Small intestine (tissue), 16 donors: ENCODE measurements at places on chromosomes 3 and 15. TPM values are rescaled to one million over a fixed set of nuclear protein-coding genes. Genes with fewer than 3 reads are reported as not detected.

DNA sequence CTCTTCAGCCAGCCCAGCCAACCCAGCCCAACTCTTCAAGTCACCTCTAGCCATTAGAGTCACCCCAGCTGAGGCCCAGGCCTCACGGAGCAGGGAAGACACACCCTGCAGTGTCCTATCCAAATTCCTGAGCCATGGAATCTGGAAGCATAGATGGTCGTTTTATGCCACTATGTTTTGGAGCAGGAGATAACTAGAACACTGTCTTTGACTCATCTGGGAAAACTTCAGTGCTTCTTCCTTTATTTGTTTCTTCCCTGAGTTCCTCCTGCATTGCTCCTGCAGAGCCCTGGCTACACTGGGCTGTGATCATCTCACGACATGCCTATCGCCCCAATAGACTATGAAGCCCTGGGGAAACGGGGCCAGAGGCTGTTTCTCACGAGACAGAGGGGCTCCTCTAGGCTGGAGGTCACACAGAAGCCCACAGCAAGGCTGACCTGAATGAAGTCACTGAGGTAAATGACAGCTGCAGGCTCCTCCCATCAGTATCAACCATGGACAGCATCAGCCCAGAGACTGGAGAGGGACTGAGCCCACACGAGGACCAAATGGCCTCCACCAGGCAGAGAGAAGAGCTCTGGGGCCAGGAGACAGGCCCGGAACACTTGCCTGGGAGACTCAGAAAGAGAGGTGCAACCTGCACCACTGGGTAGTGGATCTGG lies 22.7 kb downstream of the CRABP1 start:
- no peak for DNase-seq

Gene THAP10
- polyA plus RNA-seq: 1.1 TPM

- no peak for DNase-seq
Observed at GRCh38 chr3:175386630-175387029, 527.5 kb downstream of the NAALADL2 start.

Gene CATSPER2
- 29.7 TPM for polyA plus RNA-seq

DNA sequence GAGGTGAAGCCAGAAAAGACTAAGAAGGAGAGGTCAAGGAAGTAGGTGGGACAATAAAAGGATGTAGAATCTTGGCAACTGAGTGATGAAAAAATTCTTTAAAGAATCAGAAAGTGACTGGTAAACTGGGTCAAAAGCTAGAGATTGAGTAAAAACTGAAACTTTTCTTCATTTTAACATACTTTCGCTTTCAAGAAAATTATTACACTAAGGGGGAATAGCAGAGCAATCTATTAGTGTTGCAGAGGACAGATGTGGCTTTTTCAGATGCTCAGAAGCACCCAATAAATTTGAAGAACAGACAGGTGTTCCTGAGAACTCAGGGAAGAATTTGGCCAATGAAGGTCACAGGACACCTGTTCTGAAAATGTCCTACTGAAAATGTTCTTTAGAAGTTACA lies 805.4 kb upstream of the ALCAM start:
- DNase-seq: no peak

Gene MYO5C
- 17.9 TPM for polyA plus RNA-seq

DNA sequence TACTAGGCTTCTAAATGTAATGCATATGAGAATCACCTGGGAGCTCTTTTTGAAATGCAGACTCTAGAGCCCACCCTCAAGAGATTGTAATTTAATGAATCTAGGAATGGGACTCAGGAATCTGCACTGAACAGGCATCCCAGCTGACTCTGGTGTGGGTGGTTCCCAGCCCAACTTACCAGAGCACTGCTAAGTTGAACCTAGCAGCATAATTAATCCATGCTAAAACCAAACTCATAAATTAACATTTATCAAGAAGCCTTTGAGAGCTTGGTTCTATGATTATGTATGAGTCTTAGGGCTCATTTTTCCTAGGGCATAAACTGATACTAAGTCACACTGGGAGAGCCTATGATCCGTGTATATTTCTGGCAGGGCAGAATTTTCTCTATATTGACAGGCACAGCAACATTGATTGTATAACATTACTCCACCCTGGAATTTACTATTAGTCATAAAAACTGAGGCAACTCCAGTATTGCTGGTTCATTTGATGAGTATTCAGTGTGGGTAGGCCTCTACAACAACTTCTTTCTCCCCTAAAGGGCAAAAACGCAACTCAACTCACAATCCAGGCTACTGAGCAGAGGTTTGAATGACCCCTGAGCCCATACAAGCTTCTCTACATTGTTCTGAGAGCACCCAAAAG lies 10.7 kb upstream of the CSTA start:
- peak; percentile 42 for DNase-seq

DNA sequence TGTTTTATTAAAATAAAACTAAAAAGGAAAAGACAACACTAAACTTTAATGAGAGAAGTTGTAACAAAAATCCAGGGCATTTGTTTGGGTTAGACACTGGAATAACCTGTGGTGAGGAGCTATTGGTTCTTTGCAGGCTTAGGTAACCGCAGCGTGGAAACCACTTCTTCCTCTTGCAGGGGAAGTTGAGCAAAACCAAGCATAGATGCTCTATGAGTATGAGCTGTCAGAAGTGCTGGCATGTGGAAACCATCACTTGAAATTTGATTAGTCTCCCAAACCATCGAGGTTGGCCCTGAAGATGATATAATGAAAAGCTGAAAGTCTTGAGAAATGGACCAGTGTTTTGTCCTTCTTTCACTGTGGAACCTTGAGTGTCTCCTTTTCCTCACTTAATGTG lies 127.1 kb upstream of the RBMS3 start:
- DNase-seq: no peak

Gene SLC6A20
- 27.1 TPM for polyA plus RNA-seq

DNA sequence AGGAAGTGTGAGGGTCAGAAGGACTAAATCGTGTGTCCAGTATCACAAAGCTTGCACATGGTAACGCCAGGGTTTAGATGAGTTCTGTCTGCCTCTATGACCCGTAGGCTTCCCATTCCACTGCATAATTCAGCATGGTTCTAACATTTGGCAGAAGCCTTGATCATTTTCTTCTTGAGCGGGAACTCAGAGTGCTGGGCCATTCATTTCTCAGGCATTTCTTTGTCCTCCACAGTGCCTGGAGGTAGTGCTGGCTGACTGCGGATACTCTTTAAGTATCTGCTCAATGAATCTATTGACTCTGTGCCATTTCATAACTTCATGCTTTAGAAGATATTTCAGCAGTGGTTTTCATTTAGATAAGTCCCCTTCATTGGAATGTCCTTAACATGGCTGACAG lies 370.2 kb downstream of the EPHB1 start:
- DNase-seq: no peak

DNA sequence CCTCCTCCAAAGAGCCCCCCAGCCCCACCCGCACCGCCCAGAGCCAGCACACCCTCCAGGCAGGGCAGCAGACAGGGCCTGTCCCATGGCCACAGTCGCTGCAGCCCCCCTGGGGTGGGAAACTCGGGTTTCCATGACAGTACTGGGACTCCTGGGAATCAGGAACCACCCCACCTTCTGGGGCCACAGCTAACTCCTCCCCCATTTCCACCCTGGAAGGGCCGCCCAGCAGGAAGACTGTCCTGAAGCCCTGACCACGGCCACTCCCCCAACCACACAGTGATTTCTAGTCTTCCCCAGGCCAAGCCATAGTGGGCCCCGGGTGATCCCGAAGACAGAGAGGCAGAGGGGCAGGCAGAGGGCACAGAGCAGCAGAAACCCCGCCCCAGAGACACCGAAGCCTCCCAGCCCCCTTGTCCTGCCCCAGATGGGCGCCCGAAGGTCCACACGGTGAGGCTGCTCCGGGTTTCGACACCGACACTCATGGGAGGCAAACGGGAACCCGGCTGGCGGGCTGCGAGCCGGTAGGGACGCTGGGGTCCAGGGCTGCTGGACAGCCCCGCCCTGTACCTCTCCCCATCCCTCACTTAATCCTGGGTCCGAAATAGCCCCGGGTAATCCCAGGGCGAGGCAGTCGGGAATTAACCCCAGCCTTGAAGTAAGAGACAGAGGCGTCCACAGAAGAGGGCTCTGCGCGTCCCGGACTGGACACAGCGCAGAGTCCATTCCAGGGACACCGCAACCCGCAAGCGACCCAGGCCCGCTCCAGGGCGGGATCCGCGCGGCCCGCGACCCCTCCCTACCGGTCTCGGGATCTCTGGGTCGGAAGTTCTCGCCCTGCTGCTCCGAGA lies 138.4 kb downstream of the NUP210 start:
- no peak for DNase-seq

GRCh38 chr15:34795267-34796081 lies at the start of gene ACTC1:
Gene ACTC1, minus strand, starts transcription at chr15:34795549. Its CDS starts 741 bp downstream, at chr15:34794808.
- no peak for DNase-seq

GRCh38 chr15:64825431-64826294 lies at the start of gene PIF1:
Gene PIF1, minus strand, starts transcription at chr15:64825647. Its CDS starts 1,312 bp downstream, at chr15:64824335.
- peak; percentile 98 for DNase-seq

Gene ALDH1A2
- 0.97 TPM for polyA plus RNA-seq

- DNase-seq: no peak
Observed at GRCh38 chr3:72234391-72234790, 449.4 kb upstream of the PROK2 start.

- peak; percentile 85 for DNase-seq
Observed at GRCh38 chr15:40252438-40253166, 13.7 kb downstream of the PAK6 start.

DNA sequence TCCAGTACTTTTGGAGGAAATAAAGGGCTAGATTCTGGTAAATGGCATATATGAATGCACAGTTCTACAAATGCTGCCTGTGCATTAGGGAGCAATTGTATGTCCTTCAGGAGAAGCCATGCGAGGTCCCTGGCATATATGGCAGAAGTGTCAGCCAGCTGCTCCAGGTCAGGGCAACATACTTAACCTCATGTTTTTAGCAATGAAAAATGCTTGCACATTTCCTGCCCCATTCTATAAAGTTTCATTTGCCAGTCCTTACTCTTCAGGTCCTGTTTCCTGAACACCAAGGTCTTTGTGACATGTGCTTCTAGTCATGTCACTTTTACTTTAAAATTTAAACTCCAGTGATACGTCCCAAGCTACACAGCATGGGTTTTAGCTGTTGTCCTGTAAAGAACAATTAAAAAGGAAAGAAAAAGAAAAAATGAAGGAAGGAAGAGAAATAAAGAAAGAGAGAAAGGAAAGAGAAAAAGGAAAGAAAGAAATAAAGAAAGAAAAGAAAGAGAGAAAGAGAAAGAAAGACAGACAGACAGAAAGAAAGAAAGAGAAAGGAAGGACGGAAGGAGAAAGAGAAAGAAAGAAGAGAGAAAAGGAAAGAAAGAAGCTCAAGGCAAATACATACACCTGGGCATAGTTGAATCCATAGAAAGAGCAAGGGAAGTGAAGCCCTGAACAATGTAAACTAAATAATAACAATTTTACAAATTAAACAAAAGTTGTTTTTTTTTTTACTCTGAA lies 20.1 kb upstream of the PTX3 start:
- no peak for DNase-seq
